Head of caudate nucleus (tissue), 42 donors: ENCODE measurements at places on chromosomes 2 and 18.
A peak's percentile ranks its signal among the peaks of the same experiment; 100 is the strongest.

- no peak for DNase-seq
Measured at GRCh38 chr2:142642650-142643049, 234.8 kb upstream of the KYNU start.

DNA sequence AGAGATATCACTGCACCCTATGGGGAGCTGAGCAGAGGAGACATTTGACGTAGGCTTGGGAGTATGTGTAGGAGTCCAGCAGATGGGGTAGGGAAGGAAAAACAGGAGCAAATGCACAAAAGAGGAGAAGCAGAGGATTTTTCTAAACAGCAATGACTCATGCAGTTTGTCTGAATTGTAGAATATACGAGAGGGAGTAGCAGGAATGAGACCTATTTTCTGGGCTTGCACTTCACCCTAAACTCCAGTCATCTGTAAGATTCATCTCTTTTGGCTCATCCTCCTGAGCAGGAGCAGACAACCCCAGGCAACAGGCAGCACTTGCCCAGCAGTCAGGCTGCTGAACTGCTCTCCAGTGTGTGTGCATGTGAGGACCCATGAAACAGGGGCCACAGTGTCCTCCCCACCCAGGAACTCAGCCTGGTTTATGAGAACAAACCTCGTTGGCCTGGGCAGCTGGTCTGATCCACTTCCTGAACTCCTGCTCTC, 100.2 kb upstream of the CDC42EP3 start:
- DNase-seq: no peak

DNA sequence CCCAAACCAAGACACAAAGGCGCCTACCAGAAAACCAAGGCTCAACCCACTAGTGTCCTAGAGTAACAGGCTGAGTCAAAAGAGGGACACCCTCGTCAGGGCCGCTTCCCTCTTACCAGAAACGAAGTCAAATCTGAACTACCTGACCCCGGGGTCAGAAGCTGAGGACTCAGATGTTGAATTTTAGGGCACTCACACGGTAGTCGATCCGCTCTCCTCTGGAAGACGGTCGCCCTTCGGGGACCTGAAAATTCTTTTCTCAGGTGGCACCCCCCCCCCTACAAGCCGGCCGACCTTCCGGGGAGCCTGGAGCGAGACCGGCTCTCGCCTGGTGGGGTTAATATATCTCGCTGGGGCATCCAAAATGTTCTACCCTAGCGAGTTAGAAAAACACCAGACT, 121.1 kb upstream of the KCNJ3 start:
- DNase-seq: no peak

GRCh38 chr2:106638043-106638442, 150.9 kb downstream of the CD8B2 start:
- DNase-seq: no peak

DNA sequence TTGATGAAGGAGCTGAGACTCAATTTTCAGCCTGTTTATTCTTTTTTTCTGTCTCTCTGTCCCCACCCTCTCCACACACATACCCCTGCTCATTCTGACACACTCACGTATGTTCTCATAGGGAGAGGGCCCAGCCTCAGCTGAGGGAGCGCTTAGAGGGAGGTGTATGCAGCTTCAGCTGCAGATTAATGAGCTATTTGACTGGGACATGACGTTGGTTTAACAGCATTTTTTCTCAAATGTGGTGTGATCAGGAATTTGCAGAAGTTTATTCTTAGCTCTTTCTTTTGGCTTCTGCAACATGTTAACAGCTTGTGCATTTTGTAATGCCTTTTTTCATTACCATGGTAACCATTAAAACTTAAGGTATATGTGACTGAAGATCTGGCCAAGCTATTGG, 1547.1 kb upstream of the PIK3C3 start:
- peak; percentile 8 for DNase-seq

GRCh38 chr2:233145726-233146125, 85.6 kb downstream of the INPP5D start:
- DNase-seq: no peak

DNA sequence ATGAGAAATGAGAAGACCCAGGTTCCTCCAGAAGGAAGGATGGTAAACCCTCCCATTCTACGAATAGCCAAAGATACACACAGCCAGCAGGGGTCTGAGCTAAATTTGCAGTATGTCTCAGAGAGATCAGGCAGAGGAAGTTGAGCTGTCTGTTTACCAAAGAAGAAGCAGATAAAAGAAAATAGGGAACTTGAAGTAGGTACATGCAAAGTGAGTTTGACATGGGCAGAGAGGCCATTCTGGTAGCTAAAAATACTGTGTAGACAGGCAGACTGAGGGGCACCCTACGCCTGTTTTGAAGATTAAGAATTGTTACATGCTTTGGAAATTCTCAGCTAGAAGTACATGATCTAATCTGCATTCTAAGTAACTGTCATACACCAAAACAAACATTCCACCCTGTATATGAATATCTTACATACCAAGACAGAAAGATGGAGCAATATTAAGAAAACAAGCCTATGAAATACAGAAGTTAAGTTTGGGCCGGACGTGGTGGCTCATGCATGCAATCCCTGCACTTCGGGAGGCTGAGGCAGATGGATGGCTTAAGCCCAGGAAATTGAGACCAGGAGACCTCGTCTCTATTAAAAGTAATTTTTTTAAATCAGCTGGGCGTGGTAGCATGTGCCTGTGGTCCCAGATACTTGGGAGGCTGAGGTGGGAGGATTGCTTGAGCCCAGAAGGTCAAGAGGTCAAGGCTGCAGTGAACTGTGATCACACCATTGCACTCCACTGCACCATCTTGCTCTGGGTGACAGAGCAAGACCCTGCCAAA, 157.9 kb downstream of the ANKRD44 start:
- DNase-seq: no peak

DNA sequence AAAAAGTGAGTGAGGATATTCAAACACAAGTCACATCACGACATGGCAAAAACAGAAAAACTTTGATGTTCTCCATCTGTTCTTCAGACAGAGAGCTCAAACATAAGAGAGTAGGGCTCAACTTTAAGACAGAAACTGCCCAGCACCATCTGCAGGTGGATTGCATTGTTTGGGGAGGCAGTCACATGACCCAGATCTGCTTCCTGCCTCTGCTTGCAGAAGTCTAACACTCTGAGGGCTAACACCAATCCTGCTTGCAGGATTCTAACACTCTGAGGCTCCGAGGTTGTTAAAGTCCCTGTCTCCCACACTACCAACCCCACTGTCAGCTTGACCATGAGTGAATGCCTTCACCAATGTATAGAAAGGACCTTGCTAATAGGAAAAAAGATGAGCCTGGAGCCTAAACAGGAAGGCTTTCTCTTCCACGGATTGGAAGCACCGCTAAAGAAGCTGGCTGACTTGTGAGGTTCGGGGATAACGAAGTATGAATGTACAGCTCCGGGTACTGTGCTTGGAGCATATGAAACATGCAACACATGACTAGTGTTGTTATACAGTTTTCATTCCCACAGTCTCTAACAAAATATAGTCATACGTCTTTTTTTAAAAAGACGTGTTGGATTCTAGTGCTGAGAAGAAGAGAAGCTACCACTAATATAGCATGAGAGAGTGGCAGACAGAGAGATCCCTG, 176.6 kb upstream of the CREB1 start:
- DNase-seq: no peak

- no peak for DNase-seq
Measured at GRCh38 chr18:79062806-79063205, 6.4 kb upstream of the ATP9B start.

GRCh38 chr2:119440873-119441272, 9.2 kb downstream of the TMEM37 start:
- no peak for DNase-seq

DNA sequence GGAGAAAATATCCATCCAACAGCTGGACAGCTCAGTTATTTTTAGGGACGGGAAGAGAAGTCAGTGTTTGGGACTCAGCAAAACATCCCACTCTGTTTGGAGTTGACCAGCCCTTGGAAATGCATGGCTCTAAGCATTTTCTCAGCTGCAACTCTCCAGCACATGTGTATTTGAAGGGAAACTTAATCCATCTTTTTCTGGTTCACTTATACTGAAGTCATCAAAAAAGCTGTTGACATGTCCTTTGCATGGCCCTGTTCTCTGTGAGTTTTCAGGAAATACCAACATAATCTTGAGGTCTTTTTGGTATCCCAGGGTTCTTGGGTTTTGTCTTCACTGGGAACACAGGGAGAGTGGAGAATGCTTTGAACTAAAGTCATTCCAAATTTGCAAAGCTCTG, 91.9 kb upstream of the CELF4 start:
- DNase-seq: no peak

- no peak for DNase-seq
Measured at GRCh38 chr2:38656866-38657480, 8.9 kb upstream of the GALM start.

- no peak for DNase-seq
Measured at GRCh38 chr18:6681331-6681875, 48.1 kb upstream of the ARHGAP28 start.

GRCh38 chr2:229301237-229301636, 30.1 kb upstream of the PID1 start:
- DNase-seq: no peak

DNA sequence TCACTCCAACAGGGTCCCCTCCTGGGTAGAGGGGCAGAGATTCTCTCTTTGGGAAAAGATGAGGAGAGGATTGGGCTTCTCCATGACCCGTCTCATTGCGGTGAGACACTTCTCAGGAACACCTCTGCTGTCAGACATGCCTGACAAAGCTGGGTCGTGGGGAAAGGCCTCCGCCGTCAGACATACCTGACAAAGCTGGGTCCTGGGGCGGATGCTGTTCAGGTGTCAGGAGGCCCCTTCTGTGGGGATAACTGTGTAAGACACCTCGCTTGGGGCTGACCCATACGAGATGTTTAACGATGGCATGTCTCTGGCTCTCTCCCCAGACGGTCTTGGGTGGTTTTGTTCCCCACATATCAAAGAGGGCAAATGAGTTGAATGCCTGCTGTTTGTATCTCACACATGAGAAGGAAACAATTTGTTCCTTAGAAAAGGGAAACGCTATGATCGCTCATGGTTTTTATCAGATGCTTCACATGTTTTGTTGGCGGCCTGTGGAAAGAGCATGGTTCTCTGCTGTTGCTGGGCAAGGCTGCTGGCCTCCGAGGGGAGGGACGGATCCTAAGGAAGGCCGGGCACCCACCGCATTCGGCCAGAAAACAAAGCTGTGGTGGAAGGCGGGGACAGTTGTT, 40.8 kb upstream of the PXDN start:
- DNase-seq: no peak

GRCh38 chr2:68027959-68028358, 34.8 kb downstream of the C1D start:
- DNase-seq: no peak

GRCh38 chr2:235126768-235127167, 175.0 kb downstream of the SH3BP4 start:
- DNase-seq: no peak

- DNase-seq: no peak
Measured at GRCh38 chr2:79041032-79041448, 15.5 kb downstream of the REG3G start.

DNA sequence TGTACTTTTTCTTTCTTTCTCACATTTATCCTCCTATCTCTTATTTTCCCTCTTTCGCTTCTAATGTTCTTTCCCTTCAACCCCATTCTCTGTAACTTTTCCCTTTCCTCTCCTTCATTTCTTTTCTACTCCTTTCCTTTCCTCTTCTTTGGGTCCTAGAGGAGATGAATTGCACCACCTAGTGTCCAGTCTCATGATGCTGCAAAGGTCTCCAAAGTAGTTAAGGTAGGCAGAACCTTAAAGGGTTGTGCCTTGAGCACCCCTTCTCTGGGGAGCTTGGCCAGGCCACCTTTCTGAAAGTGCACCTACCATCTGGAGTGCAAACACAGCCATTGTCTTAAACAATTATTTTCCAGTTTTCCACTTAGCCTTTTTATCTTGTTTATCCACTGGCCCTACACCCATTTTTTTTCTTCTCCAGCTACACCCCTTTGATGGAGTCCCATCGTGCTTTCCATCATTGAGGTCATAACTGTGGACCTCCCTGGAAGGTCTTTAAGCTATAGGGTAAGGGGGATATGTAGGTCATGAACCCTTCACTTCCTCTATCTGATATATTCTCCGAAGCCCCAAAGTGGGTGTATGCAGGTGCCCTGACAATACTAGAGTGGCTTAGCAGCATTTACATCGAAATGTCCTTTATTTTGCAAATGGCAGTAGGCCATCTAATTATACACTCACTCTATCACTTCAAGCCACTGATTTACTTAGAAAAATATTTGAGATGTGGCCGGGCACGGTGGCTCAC, 155.9 kb downstream of the ESCO1 start:
- peak; percentile 52 for DNase-seq

- DNase-seq: no peak
Measured at GRCh38 chr2:168517816-168518215, 61.7 kb downstream of the CERS6 start.

DNA sequence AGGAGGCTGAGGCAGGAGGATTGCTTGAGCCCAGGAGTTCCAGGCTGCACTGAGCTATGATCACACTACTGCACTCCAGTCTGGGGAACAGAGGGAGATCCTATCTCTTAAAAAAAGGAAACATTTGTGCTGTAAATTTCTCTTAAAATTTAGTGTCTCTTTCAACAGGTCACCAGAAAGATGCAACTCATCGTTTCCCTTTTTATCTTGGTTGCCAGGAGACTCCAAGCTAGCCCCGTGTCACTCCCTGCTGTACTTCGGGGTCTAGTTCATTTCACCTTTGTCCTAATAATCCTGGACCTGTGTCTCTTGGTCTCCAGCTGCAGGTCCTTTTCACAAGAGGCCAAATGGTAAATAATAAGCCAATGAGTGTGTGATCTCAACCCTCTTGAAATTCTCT, 7.1 kb downstream of the HS1BP3 start:
- DNase-seq: no peak

GRCh38 chr2:143321994-143322393, 192.8 kb downstream of the ARHGAP15 start:
- no peak for DNase-seq

DNA sequence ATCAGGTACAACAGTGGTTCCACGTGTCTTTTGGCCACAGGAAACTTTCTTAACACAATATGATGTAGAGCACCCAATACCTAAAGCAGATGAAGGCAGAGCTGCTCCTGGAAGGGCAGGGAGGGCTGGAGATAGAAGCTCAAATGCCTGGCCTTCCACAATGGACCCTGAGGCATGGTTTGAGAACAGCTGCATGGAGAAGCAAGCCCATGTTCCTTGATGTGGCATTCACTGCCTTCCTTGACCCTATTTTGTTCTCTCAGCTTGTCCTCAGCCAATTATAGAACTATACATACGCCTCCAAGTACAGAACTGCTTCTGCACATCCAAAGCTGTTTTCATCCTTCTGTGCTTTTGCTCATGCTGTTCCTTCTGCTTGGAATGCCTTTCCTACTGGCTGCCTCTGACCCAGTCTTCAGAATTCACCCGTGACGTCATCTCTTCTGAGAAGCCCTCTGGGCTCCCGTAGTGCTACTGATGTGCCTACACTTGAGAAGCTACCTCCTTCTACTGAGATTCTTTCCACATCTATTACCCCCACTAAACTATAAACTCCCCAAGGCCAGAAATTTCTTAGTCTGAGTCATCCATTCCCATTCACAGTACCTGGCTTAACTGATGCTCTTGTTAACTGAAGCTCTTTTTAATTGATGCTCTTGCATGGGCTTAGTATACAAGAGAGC, 69.9 kb downstream of the CHRNA1 start:
- no peak for DNase-seq
